Calu3 (cell line): ENCODE measurements at places on chromosomes 11 and 22.
A peak's percentile ranks its signal among the peaks of the same experiment; 100 is the strongest.

DNA sequence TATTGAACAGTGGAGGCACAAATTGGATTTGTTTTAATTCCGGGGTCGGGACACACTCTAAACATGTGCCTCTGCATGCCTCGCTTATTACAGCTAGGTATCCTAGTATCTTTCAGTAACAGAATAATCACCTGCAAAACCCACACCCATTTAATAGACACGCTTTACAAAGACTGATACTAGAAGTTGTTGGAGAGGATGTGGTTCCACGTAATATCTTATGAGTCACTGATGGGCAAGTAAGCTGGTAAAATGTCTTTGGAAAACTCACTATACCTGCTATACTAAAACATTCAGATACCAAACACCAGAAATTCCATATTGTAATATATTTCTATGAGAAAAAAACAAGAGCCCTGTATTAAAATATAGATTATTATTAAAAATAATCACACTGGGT, 84.0 kb downstream of the GGTLC2 start:
- no peak for DNase-seq

- DNase-seq = no peak
Measured at GRCh38 chr11:16771350-16772140, 33.1 kb downstream of the C11orf58 start.

DNA sequence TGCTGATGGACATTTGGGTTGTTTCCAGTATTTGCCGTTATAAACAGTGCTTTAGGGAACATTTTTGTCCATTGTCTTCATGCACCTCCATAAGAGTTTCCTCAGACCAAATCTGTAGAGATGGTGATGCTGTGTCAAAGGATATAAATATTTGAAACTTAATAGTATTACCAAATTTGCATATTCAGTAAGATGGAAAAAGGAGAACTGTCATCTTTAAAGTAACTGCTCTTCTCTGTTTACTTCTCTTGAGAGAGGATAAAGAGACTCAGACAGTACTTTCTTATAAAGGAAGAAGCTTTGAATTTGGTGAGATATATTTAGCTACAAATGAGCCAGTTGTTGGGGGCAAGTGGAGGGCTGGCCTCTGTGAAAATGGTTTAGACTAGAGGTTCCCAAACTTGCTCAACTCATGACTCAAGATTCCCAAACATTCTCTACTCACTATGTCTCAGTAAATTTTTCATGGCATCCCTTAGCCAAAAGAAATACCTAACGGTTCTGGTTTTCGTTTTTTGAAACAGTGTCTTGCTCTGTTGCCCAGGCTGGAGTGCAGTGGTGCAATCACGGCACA, 26.2 kb downstream of the SHISA8 start:
- DNase-seq = no peak

- no peak for DNase-seq
Measured at GRCh38 chr11:11978792-11979487, 29.5 kb downstream of the DKK3 start.

DNA sequence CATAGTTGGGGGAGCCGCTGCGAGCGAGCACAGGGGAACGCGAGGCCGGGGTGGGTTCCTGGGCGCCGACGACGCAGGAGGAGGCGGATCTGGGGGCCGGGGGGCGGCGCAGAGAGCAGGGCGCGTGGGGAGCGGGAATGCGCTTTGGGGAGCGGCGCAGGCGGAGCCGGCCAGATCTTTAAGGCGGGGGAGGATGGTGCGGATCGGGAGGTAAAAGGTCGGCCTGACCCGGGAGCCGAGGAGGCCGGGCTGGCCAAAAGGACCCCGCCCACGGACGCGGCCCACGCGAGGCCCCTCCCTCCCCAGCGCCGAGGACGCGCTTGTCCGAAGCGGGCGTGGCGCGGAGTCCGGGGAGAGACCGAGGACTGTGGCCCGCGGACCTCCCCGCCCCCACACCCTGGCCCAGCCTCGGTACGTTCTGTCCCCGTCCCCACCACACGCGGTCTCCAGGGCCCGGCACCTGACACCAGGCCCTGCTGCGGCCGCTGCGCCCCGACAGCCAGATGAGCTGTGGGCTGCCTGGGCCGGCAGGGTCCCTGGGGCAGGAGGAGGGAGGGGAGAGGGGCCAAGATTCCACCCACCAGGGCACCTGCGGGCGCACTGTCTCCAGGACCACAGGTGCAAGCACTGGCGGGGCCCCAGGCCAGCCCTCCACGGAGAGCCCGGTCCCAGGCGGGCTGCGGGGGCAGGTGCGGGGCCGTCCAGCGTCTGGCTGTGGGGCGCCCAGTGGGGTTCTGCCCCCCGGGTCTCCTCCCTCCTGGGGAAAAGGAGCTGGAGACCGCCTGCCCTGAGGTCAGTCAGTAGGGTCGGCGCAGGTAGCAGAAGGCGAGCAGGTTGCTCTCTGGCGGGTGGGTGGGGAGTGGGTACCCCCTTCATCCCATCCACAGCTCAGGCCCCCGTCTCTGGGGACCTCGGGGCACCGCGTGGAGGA, 10.9 kb downstream of the PIM3 start:
- DNase-seq = peak; percentile 72

DNA sequence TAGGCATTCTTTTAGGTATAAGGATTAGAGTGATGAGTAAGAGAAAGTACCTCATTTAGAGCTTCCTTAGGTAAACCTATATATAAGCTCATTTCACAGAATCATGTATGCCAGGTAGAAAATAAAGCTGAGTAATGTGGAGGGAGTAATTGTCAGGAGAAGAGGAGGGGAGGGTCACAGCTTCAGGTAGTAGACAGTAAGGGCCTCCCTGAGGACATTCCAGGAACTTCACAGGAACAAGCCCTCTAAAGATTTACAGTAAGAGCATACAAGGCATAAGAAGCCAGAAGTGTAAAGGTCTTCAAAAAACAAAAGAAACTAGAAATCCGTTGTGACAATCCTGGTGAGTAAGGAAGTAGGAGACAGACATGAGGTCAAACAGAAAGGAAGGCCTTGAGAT, 57.6 kb downstream of the USP47 start:
- no peak for DNase-seq

DNA sequence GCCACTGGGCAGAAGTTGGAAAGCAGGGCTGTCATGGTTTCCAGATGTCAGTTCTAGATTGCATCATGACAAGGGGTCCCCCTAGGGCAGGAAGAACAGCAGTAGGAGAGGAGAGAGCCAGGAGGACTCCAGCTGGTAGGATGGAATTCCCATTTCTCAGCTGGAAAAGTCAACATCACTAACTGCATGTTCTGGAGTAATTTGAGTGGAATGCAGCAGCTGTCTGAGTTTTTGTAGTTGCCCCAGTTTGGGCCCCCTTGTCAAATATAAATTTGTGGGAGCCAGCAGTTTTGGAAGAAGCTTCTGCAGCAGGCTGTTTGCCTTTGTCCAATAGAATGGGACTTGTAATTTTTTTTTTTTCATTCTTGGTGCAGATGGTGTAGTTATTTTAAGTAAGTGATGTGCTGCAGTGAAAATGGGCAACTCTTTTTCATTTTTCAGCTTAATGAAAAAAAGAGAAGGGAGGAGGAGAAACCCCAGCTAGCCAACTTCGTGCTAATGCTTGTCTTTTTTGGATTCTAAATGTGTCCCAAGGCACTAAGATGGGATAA, 86.9 kb downstream of the LDLRAD3 start:
- no peak for DNase-seq

- no peak for DNase-seq
Measured at GRCh38 chr11:110710628-110711381, 1.4 kb downstream of the ARHGAP20 start.

DNA sequence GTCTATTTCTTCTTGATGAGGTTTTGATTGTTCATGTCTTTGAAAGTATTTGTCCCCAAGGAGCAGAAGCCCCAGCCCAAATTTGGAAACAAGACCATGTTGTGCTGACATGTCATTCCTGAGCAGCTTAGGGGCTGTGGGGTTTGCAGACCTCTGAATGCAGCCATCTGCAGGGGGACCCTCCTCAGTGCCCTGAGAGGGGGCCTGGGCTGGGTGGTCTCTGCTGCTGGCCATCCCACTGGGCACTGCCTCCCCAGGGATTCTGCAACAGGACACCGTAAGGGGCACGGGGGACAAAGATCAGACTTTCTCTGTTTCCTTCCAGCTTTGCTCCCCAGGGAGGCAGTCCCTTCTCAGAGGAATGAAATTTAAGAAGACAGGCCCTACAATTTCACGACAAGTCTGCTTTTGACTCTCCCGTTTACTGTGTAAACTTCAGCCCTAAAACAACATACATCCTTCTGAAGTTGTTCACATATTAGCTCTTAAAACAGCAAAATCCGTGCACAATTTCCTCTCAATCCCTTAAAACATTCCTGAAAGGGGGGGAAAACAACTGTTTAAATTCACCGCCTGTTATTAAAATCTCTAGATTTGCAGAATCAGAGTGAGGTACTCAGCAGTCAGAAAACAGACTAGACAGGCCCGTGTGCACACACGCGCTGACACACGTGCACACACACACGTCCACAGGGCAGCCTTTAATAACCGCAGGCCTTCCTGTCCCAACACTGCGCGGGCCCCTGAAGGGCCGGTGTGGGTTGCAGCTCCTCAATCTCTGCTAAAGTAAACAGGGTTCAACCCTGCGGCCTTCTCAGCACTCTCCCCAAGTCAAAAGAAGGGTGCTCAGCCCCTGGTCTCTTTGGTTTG, 109.8 kb downstream of the KCNQ1 start:
- DNase-seq = no peak

GRCh38 chr22:26364066-26365015, 64.7 kb upstream of the ASPHD2 start:
- DNase-seq = peak; percentile 70

- peak; percentile 5 for DNase-seq
Measured at GRCh38 chr11:110251836-110252235, 44.6 kb downstream of the RDX start.

DNA sequence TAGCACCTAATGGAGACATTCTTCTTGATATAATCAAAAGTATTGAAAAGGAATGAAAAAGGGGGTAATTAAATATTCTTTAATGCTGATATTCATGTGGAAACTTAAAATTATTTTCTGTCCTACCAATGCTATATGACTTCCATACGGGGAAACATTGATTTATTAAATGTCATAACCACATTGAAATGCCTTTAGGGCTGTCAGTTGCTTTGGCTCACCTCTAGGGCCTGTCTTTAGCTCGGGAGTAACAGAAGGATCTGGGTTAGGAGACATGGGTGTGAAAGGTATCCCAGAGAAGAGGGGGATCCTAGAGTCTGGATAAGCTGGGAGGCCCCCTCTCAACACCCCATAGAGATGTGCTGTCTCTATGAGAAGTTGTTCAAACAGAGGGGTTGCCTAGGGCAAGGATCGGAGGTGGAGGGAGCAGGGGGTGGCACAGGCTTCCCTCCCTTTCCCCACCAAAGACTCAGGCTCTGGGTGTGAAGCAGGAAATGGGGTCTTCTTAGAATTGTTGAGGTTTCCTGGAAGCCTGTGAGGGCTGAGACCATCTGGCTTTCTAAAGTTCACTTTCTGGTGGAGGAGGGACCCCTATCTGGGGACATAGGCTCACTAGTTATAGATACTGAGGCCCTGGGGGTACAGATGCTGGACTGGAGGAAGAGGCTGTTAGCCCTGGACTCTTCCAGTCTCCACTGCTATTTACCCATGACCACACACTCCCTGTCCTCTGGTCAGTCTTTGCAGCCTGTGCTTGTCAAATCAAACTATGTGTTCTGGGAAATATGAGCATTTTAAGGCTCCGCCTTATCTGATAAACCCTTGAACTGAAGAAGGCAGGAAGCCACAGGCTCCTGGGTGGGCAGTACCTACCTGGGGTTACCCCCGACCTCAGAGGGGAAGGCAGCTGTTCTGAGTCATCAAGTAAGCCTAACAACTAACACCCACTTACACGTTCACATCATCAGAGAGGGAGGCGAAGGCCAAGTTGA, 55.8 kb upstream of the RRAS2 start:
- no peak for DNase-seq

DNA sequence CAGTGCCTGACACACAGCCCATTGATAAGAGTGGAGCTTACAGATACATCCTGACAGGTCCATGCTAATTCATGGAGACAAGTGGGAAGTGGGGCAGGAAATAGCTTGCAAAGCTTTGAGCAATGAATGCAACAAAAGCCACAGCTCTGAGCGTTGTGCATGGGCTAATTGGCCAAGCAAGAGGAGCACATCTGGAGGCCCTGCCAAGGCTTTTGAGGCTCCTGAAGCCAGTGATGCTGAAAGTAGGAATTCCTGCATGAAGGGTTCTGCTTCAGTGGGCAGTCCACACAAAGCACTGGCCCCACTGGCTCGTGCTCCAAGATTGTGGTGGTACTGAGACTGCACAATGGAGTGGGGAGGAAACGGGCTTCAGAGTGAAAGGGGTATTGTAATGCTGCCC, 103.8 kb upstream of the CSNK2A3 start:
- no peak for DNase-seq

DNA sequence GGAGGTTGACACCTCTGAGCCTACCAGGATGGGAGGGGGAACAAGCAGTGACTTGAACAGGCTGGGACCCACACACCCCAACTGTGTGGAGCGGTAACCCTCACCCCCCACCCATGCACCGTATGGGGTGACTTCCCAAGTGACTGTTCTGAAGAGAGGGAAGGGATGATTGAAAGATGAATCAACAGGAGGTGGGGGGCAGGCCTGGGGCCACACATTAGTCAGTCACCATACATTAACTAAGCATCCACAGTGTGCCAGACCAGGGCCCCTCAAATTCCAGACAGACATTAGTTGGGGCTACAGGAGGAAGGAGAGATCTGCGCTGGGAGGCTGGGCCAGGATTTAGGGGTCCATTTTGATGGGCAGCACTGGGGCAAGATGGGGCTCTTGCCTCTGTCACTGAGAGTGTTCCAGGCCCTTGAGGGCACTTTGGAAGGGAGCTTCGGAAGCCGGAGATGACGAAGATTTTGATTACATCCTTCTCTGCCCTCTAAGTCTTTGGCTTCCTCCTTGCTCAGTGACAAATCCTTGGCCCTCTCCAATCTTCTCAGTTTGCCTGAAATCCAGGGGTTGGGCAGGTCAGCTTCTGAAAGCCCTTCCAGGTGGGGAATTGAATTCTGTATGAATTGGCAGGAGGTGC, 966 bp downstream of the SMTN start:
- DNase-seq = no peak

GRCh38 chr11:128790196-128790595, 76.9 kb downstream of the KCNJ1 start:
- peak; percentile 5 for DNase-seq

GRCh38 chr11:13269775-13270174, 7.8 kb upstream of the BMAL1 start:
- no peak for DNase-seq

GRCh38 chr22:44037519-44038375, 13.6 kb downstream of the PARVB start:
- DNase-seq = no peak

DNA sequence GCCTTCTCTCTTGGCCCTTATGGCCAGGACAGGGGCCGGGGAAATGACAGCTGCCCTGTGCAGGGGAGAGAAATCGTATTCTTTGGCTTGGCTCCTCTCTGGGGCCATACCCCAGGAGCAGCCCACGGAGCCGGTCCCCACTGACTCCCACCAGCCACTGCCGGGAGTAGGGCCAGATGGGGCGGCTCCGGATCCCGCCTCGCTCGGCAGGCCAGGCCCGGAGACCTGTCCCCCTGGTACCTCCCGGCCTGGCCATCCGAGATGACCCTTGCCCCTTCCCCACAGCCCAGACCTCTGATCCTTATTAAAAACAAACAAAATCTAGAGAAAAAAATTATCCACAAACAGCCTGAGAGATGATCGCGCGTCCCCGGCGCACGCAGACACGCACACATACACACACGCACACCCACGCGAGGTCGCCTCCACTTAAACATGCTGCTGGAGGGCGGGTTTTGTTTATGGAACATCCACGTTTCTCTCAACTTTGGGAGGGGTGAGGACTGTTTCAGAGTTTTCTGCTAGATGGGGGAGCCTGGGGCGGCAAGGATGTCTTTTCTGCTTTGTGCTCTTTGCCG, 59.1 kb downstream of the IGLL1 start:
- DNase-seq = no peak

- DNase-seq = peak; percentile 65
Measured at GRCh38 chr11:128908391-128909246, 17.5 kb downstream of the KCNJ5 start.

- no peak for DNase-seq
Measured at GRCh38 chr11:44913502-44913901, 37.2 kb downstream of the TP53I11 start.
